Stimulated activated CD8-positive, alpha-beta memory T cell treated with anti-CD3 and anti-CD28 coated beads, Interleukin-15, amount 100 ng/mL, for 1 hour (primary cell): ENCODE measurements at places on chromosomes 13 and 19.

- no peak for DNase-seq
Observed at GRCh38 chr19:55636723-55637122, 4.1 kb upstream of the ZNF580 start.

GRCh38 chr19:41612483-41612882 lies 14.4 kb downstream of the CEACAM4 start:
- no peak for DNase-seq

GRCh38 chr13:33763021-33763420 lies 54.9 kb upstream of the RFC3 start:
- no peak for DNase-seq

DNA sequence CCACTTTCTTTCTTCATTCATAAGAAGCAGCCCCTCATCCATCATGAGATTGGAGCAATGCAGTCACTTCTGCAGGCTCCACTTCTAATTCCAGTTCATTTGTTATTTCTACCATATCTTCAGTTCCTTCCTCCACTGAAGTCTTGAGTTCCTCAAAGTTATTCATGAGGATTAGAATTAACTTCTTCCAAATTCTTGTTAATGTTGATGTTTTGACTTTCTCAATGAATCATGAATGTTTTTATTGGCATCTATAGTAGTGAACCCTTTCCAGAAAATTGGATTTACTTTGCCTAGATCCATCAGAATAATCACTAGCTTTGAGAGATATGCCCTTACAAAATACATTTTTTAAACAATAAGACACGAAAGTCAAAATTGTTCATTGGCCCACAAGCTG lies 2567.7 kb upstream of the PCDH20 start:
- no peak for DNase-seq

- DNase-seq, result no peak
Observed at GRCh38 chr19:18306888-18307260, 16.0 kb downstream of the LSM4 start.

DNA sequence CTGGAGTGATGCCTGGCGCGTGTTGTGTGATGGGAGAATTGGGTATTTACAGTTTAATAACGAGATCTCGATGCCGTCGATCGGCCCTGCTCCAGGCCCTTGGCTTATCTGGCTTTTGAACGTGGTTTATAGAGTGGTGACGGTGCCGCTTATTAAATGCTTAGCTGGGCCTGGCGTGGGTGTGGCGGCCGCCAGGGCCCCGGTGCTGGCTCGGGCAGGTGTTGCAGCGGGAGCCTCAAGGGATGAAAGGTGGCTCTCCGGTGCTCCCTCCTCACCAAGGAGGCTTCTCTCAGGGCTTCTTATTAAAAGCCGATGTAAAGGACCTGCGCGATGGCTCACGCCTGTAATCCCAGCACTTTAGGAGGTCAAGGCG lies 173.8 kb downstream of the KDM4B start:
- no peak for DNase-seq

GRCh38 chr19:18153556-18154134 lies 682 bp downstream of the PIK3R2 start:
- DNase-seq, result no peak

DNA sequence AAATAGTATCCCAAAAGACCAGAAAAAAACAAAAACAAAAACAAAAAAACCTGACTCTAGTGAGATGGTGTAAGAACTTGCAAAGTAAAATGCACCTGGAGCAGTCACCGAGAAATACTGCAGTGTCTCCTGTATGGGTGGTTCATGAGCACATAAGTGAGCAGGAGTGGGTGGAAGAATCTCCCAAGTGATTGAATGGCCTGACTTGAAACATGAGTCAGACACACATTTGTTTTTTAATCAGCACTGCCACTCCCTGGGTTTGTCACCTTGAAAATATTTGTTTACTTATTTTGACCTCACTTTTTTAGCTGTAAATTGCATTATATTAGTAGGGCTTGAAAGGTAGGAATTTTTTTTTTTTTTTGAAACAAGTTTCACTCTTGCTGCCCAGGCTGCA lies 2.0 kb downstream of the ZNF431 start:
- DNase-seq, result no peak

DNA sequence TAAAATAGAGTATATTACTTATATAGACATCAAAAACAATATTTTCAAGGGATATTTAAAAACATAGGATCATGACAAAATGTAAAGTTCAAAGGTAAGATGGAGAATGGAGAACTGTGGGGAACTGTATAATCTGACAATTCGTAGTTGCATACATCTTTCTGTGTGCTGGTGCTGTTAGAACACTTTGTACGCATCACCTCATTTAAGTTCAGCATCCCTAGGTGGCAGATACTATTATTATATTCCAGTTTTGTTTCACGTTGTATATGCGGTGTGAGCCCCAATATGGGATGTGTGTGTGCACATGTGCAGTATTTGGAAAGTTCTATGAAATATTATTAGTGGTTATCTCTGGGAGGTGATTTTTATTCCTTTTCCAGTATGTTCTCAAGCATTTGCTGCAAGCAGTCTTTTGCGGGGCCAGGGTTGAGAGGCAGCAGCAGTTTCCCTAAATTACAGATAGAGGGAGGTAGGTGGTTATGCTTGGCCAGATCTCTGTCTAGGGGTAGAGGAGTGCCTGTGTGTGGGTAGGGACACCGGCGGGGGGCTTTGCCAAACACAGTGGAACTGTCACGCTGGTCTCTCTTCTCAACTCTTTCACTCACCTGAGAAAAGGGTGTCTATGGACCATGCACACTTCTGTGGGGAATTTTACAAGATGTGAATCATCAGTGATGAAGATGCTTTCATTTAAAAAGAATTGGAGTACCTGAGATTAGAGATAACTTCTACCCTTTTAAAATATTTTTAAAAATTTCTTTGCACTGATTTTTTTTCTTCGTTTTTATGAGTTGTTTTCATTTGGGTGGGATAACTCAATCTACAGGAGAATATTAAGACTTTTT lies 55.6 kb upstream of the ALOX5AP start:
- DNase-seq, result no peak

DNA sequence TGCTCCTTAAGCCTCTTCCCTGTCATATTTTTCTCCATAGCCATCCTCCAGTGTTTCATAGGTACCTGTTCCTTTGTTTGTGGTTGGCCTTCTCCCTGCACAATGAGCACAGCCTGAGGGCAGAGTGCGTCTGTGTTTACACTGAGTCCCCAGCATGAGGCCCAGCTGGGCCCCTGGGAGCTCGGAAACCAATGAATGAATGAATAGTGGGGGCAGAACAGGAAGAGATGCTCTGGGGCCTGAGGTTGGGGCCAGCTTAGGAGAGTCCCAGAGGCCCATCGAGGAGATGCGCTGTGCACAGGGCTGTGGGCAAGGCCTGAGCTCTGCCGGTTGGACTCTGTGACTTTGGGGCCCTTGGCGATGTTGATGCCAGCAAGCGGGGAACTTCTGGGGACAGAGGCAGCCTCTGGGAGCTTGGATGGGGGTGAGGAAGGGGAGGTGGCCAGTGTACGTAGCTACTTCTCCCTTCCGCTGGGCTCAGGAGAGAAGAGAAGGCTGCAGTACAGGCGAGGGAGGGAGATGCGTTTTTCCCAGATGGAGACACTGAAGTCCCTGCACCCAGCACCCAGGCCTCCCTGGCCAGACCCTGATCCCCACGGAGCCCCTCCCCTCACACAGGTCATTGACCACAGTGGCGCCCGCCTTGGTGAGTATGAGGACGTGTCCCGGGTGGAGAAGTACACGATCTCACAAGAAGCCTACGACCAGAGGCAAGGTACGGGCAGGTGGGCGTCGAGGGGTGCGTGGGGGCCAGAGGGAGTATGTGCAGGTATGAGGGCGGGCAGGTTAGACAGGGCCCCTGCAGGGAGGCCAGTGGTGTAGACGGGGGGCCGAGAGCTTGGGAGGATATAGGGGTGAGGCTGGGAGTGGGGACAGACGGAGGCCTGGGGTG lies 5.1 kb downstream of the TBCB start:
- DNase-seq, result no peak

- DNase-seq, result no peak
Observed at GRCh38 chr19:9735986-9736385, 32.6 kb downstream of the ZNF846 start.

- no peak for DNase-seq
Observed at GRCh38 chr19:13790354-13790753, 4.9 kb upstream of the ZSWIM4 start.

- DNase-seq, result no peak
Observed at GRCh38 chr13:60944016-60944415, 471.6 kb downstream of the PCDH20 start.

DNA sequence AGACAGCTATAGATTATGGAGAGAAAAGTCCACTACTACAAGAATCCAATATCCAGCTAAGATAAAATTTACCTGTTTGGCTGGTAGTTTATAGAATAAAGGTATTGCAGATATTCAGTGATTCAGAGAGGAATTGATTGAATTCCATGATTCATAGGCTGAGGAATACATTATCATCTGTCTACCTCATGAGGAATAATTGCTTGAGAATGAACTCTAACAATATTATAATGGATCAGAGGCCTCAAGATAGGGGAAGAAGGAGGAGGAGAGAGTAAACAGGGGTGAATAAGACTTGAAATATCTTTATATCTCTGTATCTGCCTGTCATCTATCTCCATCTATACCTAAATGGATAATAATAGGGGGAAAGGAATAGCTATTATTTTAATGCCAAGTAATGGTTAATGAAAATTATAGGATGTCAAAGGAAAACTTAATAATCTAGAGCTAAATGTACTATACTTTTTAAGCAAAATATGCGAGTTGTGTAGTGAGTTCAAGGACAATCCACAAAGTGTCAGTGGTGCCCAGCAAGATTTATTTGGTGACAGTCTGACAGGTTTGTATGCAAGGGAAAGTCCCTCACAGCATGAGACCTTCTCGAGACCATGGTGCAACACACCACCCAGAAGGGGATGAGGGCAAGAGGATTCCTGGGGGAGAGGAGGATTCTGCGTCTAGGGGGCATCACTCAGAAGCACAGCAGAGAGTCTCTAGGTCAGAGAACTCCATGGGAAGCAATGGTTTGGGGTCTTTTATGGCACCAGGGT lies 224.5 kb downstream of the GPC5 start:
- DNase-seq, result no peak

GRCh38 chr13:110113284-110113764 lies 193.6 kb downstream of the COL4A1 start:
- no peak for DNase-seq

- no peak for DNase-seq
Observed at GRCh38 chr13:37652596-37652995, 54.0 kb upstream of the POSTN start.

DNA sequence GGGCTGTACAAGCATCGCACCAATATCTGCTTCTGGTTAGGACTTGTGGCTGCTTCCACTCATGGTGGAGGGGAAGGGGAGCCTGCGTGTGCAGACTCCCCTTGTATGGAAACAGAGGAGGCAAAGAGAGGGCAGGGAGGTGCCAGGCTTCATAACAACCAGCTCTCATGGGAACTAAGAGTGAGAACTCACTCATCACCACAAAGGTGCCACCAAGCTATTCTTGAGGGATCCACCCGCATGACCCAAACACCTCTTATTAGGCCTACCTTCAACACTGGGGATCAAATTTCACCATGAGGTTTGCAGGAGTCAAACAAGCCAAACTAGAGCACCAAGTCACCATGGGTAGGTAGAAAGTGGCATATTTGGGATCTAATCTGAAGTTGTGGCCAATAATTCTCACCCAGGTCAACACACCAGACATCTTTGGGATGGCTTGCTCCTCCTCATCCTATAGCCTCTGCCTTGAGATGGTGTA lies 46.4 kb downstream of the RUBCNL start:
- DNase-seq, result no peak

DNA sequence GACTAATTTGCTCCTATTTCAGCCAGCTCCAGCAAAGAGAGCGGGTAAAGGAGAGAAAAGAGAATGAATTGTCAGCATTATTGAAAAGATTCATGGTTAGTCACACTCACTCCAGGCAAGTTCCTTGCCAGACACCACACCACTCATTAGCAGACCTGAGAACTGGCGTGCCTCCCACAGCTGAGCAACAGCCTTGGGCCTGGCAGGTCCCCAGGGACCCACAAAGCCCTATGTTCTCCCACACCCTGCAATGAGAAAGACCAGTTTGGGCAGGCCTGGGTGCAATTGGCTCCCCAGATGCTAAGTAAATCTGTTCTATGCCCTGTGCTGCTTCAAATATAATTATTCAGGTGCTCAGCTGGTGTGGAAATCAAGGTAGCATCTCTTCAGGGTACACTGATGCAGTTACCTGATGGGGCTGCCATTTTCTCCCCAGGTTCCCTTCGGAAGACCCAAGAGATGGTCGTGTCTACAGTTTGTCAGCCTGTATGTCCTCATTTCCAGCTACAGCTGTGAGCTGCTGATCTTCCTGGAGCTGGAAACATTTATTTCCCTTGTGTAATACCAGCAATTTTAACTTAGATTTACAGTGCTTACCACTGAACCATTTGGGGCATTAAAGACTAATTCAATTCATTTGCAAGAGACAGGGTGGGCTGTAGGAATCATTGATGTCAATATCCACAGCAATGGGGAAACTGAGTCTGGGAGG lies 405.0 kb downstream of the COG6 start:
- DNase-seq, result no peak

- no peak for DNase-seq
Observed at GRCh38 chr19:40646743-40647254, 43.7 kb downstream of the NUMBL start.

DNA sequence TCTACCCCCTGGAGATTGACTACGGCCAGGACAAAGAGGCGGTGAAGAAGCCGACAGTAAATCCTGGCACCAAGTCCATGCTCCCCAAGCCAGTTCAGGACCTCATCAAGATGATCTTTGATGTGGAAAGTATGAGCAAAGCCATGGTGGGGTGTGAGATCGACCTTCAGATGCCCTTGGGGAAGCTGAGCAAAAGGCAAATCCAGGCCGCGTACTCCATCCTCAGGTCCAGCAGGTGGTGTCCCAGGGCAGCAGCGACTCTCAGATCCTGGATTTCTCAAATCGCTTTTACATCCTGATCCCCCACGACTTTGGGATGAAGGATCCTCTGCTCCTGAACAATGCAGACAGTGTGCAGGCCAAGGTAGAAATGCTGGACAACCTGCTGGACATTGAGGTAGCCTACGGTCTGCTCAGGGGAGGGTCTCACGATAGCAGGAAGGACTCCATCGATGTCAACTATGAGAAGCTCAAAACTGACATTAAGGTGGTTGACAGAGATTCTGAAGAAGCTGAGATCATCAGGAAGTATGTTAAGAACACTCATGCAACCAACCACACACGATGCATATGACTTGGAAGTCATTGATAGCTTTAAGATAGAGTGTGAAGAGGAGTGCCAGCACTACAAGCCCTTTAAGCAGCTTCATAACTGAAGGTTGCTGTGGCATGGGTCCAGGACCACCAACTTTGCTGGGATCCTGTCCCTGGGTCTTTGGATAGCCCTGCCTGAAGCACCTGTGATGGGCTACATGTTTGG lies 24.0 kb upstream of the ANKRD10 start:
- no peak for DNase-seq
